ENCODE measurements at places on chromosomes 13 and 19. TPM values are rescaled to one million over a fixed set of nuclear protein-coding genes. Genes with fewer than 3 reads are reported as not detected.
A peak's percentile ranks its signal among the peaks of the same experiment; 100 is the strongest.

Gene NLRP5
- total RNA-seq: not detected

- H3K36me3 ChIP-seq: no peaks in the 10 kb centered on the region
- H3K27me3 ChIP-seq: no peaks in the 10 kb centered on the region
- H3K4me3 ChIP-seq: no peak overlapping the region
- H3K27ac ChIP-seq: no peak overlapping the region
These were observed 64.7 kb downstream of the COL4A2 start for GRCh38 chr13:110371550-110372465.

Gene CEBPA
- 2.5 TPM for total RNA-seq

DNA sequence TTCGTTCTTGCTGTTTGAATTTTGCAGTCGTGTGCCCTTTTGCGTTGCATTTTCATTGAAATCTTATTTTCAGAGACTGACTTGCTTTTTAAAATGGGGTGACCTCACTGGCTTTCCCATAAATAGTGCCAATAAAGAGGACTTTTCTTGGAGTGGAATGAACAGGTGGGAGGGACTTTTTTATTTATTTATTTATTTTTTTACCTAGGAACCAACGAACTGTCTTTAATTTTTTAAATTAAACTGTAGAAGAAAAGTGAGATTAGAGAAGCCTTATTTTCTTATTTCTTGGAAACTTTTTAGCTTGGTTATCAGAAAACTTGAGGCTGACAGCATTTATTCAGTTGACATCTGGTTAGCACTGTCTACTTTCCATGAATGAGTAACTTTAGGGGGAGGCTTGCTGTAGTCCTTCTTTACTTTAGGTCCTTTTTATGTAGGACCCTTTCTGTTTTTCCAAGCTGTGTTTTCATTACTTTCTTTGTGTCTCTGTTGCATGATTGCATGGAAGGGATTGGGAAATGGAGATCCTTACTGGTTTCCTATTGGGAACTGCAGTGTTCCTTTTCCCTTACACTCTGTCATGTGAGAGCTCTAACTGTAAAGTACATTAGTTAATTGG, 1.7 kb downstream of the SLAIN1 start:
- no peaks in the 10 kb centered on the region for H3K27me3 ChIP-seq
- no peaks in the 10 kb centered on the region for H3K36me3 ChIP-seq
- H3K4me3 ChIP-seq: peak overlapping the region; percentile 79
- DNase-seq: no peak

DNA sequence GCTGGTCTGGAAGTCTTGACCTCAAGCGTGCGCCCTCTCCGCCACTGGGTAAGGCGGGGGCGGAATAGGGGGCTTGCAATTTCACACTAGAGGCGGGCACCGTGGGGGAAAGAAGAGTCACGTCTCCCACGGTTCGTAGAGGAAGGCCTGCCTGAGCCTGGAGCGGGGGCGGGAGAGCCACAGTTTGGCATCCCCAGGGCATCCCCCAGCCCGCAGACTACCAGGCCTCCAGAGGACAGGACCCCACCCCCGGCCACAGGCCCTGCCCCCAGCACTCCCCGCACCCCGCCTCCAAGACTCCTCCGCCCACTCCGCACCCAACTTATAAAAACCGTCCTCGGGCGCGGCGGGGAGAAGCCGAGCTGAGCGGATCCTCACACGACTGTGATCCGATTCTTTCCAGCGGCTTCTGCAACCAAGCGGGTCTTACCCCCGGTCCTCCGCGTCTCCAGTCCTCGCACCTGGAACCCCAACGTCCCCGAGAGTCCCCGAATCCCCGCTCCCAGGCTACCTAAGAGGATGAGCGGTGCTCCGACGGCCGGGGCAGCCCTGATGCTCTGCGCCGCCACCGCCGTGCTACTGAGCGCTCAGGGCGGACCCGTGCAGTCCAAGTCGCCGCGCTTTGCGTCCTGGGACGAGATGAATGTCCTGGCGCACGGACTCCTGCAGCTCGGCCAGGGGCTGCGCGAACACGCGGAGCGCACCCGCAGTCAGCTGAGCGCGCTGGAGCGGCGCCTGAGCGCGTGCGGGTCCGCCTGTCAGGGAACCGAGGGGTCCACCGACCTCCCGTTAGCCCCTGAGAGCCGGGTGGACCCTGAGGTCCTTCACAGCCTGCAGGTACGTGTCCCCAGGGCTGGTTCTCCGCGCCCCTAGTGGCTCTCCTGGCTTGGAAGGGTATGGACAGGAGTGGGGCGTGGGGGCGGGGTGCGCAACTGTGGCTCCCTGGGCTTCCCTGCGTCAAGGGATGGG, at the start of gene ANGPTL4:
ANGPTL4 (plus strand) TSS at position 353 of the 969 bp plus-strand sequence; CDS start at position 520, 167 bp downstream.
- no peak within 1 kb of the TSS for H3K27ac ChIP-seq
- H3K36me3 ChIP-seq: no peaks in the 10 kb centered on the region
- no peak for DNase-seq
- no peaks in the 10 kb centered on the region for H3K27me3 ChIP-seq
- H3K4me1 ChIP-seq: peaks cover 16% of the 10 kb centered on the region
- H3K4me3 ChIP-seq: peak within 1 kb of the TSS; percentile 33

DNA sequence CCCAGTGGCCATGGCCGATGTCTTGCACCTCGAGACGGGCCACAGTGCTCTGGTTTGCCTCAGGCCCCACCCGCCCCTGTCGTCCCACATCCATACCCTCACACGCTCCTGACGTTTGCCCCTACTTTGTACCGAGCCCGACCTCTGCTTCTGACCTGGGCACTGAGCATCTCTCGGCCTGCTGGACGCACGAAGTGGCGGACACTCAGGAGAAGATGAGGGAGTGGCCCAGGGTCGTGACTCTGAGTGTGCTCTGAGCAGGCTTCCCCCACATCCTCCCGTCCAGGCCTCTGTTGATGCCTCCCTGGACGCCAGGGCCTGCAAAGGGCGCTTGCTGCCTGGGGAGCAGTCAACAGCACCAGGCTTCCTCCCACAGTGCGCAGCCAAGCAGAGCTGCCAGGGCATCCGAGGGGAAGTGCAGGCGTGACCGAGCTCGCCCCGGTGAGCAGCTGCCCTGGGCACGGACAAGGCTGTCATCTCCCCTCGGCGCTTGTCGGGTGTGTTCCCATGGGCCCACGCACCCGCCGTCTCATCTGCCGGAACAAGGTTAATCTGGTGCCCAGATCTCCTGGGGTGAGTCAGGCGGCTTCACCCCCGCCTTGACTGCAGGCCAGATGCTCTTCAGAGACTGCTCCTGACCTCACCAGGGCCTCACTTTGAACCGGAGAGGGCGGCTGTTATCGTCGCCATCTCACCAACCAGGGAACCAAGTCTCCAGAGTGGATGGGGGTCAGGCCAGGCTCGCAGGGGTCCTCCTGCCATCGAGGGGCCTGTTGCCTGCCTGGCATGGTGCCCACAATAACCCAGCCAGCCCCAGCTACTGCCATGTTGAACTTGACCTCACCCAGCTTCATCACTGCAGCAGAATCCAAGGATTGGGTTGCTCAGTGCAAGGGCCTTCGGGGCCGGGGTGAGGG, 27.2 kb downstream of the COMP start:
- no peaks in the 10 kb centered on the region for H3K27me3 ChIP-seq
- H3K36me3 ChIP-seq: no peaks in the 10 kb centered on the region
- H3K27ac ChIP-seq: no peak overlapping the region
- no peak overlapping the region for H3K4me3 ChIP-seq
- DNase-seq: no peak
- H3K4me1 ChIP-seq: peaks cover 9% of the 10 kb centered on the region

- no peak overlapping the region for H3K4me3 ChIP-seq
- H3K27me3 ChIP-seq: no peaks in the 10 kb centered on the region
These were observed 61.0 kb upstream of the RAP2A start for GRCh38 chr13:97372936-97373335.

DNA sequence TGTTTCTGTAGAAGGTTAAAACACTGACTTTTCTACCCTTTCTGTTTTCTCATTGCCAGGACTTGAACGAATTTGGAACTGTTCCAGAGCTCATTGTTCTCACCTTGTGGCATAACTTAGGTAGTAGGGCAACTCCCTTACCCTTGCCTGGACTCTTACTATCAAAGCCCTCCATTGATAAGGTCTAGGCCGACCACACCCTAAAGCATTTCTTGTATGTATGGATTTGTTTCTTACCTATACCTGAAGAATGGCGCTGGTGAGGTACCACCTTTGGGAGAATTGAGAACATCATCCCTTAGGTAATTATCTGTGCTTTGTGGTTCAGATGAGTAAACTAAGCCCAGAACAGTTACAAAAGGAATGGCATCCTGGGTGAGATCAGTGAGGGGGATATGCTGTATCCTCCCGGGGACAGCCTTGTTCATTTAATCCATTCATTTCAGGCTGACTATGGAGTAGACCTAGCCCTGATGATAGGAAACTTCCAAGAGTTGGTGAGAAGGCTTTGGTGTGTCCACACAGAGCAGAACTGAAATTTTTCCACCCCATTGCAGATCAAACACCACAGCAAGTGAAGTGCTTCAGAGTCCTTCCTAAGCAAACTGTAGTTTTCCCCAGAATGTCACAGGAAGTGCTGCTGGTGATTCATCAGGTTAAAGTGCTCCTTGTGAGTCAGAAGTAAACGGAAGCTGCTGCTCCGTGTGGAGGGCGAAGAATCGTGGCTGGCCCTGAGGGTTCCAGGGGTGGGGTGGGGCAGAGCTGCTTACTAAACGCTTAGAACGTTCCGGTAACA, 113.0 kb downstream of the TEX26 start:
- no peak overlapping the region for H3K4me3 ChIP-seq
- no peak overlapping the region for H3K27ac ChIP-seq
- peaks cover 10% of the 10 kb centered on the region for H3K4me1 ChIP-seq
- no peak for DNase-seq
- no peaks in the 10 kb centered on the region for H3K36me3 ChIP-seq
- no peaks in the 10 kb centered on the region for H3K27me3 ChIP-seq

DNA sequence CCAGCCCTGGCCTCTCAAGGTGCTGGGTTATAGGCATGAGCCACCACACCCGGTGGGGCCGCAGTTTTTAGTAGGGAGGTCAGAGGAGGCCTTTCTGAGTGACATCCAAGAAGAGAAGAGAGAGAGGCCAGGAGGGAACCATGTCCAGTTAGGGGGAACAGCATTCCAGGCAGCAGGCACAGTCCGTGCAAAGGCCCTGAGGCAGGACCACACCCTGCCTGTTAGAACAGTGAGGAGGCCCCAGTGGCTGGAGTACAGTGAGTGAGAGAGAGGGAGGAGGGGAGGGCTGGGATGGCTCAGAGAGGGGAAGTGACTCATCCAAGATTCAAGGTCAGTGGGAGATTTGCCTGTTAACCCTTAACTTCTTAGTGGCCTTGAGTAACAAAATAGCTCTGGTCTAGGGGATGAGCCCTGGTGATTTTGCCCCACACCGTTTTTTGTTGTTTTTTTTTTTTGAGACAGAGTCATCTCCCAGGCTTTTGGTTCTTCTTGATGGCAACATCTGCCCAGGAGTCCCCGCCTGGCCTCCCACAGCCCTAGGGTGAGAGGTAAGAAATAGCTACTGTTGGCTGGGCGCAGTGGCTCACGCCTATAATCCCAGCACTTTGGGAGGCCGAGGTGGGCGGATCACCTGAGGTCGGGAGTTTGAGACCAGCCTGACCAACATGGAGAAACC, 2.7 kb upstream of the PLIN3 start:
- H3K27ac ChIP-seq: no peak overlapping the region
- no peaks in the 10 kb centered on the region for H3K27me3 ChIP-seq
- H3K4me1 ChIP-seq: peaks cover 6% of the 10 kb centered on the region
- no peak for DNase-seq

- no peaks in the 10 kb centered on the region for H3K36me3 ChIP-seq
- H3K27me3 ChIP-seq: no peaks in the 10 kb centered on the region
- no peaks in the 10 kb centered on the region for H3K4me1 ChIP-seq
- H3K27ac ChIP-seq: no peak overlapping the region
- DNase-seq: no peak
- no peak overlapping the region for H3K4me3 ChIP-seq
These were observed 53.9 kb upstream of the MTIF3 start for GRCh38 chr13:27504128-27504867.

GRCh38 chr13:26656919-26657318, 99.4 kb downstream of the WASF3 start:
- H3K36me3 ChIP-seq: no peaks in the 10 kb centered on the region
- no peak for DNase-seq
- H3K4me3 ChIP-seq: no peak overlapping the region

DNA sequence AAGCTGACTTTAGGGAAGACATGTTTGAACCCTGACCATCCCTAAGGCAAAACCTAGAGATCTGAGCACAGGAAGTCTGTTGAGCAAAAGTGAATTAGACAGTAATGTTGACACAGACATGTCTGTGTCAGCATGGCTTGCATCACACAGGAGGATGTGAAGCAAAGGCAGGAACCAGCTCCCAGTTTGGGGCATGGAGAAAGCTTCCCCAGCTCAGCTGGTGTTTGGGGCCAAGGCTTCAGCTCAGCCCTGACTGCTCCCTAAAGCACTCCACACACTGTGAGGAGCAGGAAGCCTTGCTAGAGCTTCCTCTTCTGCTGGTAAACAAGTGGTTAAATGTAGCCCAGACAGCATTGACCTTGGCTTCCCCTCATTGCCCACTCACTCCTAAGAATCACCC, 153.8 kb upstream of the UBL3 start:
- no peaks in the 10 kb centered on the region for H3K27me3 ChIP-seq
- no peaks in the 10 kb centered on the region for H3K36me3 ChIP-seq
- no peaks in the 10 kb centered on the region for H3K4me1 ChIP-seq
- no peak for DNase-seq
- no peak overlapping the region for H3K27ac ChIP-seq

DNA sequence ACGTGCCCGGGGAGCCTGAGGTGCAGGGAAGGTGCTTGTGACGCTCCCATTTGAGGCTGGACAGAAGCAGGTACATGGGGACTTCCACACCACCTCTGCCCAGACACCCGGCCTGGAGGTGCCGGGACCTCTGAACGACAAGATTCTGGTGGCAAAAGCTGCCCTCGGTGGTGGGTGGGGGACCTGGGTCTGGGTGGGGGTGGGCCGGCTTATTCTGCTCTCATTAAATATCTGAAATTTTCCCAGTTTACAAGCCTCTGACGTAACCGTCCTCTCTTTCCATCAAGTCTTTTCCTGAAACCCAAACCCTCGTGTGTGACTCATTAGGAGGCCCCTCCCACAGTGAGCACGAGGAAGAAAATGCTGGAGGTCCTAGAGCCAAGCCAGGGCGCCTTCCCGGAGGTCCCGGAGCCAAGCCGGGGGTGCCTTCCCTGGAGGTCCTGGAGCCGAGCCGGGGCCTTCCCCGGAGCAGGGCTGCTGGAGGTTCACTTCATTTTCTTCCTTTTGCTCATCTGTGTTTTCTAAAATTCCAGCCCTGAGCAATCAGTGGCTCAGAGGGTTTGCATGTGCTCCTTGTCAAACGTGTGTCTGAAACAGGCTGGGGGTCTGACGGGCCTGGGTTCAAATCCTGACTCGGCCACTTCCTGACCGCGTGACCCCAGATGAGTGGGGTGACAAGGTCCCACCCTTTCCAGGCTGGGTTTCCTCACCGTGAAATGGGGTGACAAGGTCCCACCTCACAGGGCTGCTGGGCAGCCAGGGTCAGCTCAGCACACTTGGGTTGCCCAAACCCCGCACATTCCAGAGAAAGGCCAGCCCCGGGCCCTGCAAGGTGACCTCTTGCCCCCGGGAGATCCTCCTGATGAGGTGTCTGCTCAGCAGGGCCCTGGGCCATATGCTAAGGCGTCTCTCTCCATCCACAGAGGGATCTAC, 10.0 kb downstream of the CFD start:
- H3K36me3 ChIP-seq: peaks cover 17% of the 10 kb centered on the region
- no peak overlapping the region for H3K27ac ChIP-seq
- H3K27me3 ChIP-seq: no peaks in the 10 kb centered on the region
- H3K4me3 ChIP-seq: no peak overlapping the region
